Kidney epithelial cell (primary cell): ENCODE measurements at places on chromosomes 11 and 22. TPM values are rescaled to one million over a fixed set of nuclear protein-coding genes. Genes with fewer than 3 reads are reported as not detected.

TBX1 gene
- total RNA-seq: not detected in 2 replicates

OR8G5 gene
- total RNA-seq: not detected in 2 replicates

DUSP18 gene
- 11.0 and 16.2 TPM in 2 replicates for total RNA-seq

DGAT2 gene
- 2.7 and 2.9 TPM in 2 replicates for total RNA-seq

SLC22A12 gene
- total RNA-seq: not detected in 2 replicates
